ENCODE measurements at places on chromosomes 13 and 19.

- peak overlapping the region; percentile 19 for H3K27ac ChIP-seq
- no peaks in the 10 kb centered on the region for H3K27me3 ChIP-seq
- H3K4me1 ChIP-seq, result peaks cover 27% of the 10 kb centered on the region
- no peak overlapping the region for H3K4me3 ChIP-seq
- H3K36me3 ChIP-seq, result no peaks in the 10 kb centered on the region
Observed at GRCh38 chr19:47247308-47247990, 8.9 kb upstream of the CCDC9 start.

DNA sequence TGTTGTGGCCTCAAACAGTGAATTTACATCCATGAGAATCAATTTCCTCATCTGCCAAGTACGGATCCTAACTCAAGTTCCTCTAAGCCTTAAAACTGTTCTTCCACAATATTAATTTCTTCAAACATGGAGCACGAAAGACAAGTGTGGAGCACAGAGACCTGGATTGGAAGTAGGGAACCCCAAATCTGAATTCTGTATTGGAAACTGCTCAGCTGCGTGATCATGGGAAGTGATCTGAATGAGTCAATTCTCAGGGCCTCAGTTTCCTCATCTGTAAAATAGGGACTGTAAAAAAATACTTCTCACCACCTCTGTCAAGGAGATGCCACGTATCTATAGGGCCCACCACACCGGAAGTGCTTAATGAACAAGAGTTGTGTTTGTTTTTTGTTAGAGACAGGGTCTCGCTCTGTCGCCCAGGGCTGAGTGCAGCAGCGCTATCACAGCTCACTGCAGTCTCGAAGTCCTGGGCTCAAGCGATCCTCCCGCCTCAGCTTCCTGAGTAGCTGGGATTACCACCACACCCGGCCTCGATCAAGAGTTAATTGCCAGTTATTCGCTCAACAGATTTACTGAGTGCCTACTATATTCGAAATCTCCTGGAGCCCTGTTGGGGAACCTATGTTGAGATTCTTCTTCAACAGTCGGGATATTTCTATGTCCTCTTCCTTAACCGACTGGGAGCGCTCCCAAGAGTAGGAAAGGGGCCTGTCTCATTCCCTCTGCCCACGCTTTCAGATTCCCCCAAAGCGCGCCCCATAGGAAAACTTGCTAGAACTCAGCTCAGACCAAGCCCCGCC, 1.6 kb downstream of the SERTAD3 start:
- peak overlapping the region; percentile 99 for H3K4me3 ChIP-seq
- no peak for DNase-seq

GRCh38 chr19:3398900-3399278, 32.5 kb downstream of the NFIC start:
- no peak for DNase-seq
- no peak overlapping the region for H3K27ac ChIP-seq
- no peak overlapping the region for H3K4me3 ChIP-seq
- no peaks in the 10 kb centered on the region for H3K27me3 ChIP-seq

DNA sequence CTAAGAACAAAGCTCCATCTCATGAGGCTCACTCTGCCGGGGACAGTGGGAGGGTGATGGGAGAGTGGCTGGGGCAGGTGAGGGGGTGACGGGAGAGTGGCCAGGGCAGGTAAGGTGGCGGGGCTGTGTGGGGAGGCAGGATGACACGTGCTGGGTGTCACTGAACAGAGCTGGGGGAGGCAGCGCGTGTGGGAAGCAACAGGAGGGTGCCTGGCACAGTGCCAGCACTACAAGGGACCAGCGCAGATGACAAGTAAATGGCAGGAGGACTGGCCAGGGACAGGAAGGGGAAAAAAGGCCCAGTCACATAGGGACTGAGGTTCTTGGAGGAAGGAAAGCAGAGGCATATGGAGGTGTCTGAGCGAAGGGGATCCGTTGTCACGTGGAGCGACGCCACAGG, 129.9 kb downstream of the RNF17 start:
- H3K4me1 ChIP-seq, result peaks cover 8% of the 10 kb centered on the region
- H3K36me3 ChIP-seq, result peaks cover 11% of the 10 kb centered on the region
- no peak for DNase-seq
- no peak overlapping the region for H3K4me3 ChIP-seq
- no peak overlapping the region for H3K27ac ChIP-seq
- H3K27me3 ChIP-seq, result no peaks in the 10 kb centered on the region

DNA sequence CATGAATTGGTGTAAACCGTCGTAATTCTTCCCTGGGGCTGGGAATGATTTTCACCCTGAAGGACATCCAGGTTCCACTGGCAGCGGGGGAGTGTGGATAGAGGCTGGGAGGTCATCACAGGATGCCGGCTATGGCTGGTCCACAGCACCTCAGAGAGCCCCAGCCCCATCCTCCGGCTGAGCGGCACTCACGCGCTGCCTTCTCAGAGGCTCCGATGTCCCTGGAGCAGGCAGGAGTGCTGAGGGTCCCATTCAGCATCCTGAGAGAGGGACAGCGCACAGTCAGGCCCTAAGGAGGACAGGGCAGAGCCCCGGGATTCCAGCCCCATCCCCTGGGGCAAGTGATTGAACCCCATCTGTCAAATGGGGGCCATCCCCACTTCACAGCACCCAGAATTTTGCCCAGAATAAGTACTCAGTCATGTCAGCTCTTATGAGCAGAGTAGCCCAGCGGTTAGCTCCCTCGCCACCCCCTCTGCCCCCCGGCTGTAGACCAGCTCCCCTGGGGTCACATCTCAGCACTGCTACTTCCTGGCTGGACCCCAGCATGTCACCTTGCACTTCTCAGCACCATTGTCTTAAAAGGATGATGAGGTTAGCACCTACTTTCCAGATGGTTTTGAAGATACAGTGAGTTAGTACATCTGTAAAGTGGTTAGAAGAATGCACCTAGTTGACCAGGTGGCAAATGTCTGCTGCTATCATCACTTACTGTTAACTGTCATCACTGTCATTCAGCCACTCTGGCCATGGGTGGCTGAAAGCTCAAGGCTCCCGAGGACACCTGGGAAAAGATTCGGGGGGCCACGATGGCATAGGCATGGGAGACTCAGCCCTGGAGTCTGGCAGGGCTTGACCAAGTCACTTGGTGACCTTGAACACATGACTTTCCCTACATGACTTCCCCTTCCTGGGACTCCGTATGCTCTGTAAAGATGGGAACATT, 11.9 kb downstream of the GRAMD1A start:
- DNase-seq, result no peak
- peak overlapping the region; percentile 72 for H3K4me3 ChIP-seq
- peak overlapping the region; percentile 68 for H3K27ac ChIP-seq
- H3K4me1 ChIP-seq, result peaks cover 45% of the 10 kb centered on the region
- peaks cover 6% of the 10 kb centered on the region for H3K36me3 ChIP-seq

DNA sequence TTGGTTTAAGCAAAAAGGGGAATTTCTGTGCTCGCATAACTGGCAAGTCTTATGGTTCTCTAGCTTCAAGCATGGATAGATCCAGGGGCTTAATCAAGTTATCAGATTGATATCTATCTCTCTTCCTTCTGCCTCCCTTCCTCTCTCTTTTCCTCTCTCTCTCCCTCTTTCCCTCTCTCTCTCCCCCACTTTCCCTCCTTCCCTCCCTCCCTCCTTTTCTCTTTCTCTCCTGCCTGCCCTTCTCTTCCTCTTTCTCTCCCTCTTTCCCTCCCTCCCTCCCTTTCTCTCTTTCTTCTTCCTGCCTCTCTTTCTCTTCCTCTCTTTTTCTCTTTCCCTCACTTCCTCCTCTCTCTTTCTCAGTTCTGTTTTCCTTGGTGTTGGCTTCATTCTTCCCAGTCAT, 195.8 kb downstream of the HS6ST3 start:
- no peaks in the 10 kb centered on the region for H3K36me3 ChIP-seq
- no peak for DNase-seq
- H3K27ac ChIP-seq, result no peak overlapping the region
- no peaks in the 10 kb centered on the region for H3K4me1 ChIP-seq
- no peaks in the 10 kb centered on the region for H3K27me3 ChIP-seq

DNA sequence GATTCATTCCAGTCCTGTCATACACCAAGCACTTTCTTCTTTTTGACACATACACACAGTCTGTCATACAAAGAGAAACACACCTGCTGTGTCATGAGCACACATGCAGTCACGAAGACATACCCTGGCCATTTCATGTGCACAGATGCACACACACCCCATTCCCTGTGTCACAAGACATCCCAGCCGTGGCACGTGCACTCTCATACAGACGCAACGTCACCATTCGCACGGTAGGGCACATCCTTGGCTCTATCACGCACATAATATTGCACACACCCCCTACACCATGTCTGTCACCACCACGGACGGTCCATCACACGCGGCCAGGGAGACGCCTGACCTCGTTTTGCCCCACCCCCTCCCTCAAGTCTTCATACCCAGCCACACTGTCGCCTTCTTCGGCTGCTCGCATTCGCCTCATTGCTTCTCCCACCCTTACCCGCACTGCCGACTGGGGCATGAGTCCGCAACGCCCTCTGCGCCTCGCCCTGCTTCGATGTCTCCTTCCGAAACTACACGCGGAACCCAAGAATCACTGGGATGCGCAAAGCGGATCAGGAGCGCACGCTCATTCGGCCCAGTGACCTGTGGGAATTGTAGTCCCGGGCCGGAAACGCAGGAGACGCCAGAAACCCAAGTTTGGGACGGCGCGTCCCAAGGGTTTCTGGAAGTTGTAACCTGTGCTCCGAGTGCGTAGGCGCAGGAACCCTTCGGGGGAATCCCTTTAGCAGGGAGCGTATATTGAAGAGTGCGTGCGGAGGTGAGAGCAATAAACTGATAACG, 6.8 kb upstream of the ZNF283 start:
- no peak overlapping the region for H3K27ac ChIP-seq
- DNase-seq, result no peak
- H3K4me1 ChIP-seq, result peaks cover 9% of the 10 kb centered on the region

- no peaks in the 10 kb centered on the region for H3K36me3 ChIP-seq
- H3K4me3 ChIP-seq, result no peak overlapping the region
- no peaks in the 10 kb centered on the region for H3K4me1 ChIP-seq
Observed at GRCh38 chr13:28955264-28955966, 135.3 kb downstream of the MTUS2 start.

GRCh38 chr19:50505856-50506611, 5.0 kb downstream of the JOSD2 start:
- no peaks in the 10 kb centered on the region for H3K36me3 ChIP-seq
- H3K4me1 ChIP-seq, result peaks cover 14% of the 10 kb centered on the region
- no peak overlapping the region for H3K27ac ChIP-seq

- H3K36me3 ChIP-seq, result no peaks in the 10 kb centered on the region
- H3K27me3 ChIP-seq, result peaks cover 38% of the 10 kb centered on the region
- DNase-seq, result no peak
- H3K4me1 ChIP-seq, result peaks cover 10% of the 10 kb centered on the region
Observed at GRCh38 chr19:17602217-17602616, 46.8 kb downstream of the COLGALT1 start.

DNA sequence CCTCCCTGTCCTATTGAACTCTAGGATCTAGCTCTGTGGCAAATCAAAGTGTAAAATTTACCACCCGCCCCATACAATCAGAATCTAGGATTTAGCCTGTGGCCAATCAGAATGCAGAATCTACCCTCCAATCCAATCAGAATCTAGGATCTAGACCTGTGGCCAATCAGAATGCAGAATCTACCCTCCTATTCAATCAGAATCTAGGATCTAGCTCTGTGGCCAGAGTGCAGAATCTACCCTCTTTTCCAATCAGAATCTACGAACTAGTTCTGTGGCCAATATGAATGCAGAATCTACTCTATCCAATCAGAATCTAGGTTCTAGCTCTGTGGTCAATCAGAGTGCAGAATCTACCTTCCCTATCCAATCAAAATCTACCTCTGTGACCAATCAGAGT, 25.8 kb downstream of the PRKD2 start:
- H3K4me3 ChIP-seq, result no peak overlapping the region
- no peak for DNase-seq

- H3K27me3 ChIP-seq, result no peaks in the 10 kb centered on the region
- H3K4me1 ChIP-seq, result peaks cover 11% of the 10 kb centered on the region
- peaks cover 9% of the 10 kb centered on the region for H3K36me3 ChIP-seq
Observed at GRCh38 chr13:19838865-19839275, 24.6 kb downstream of the ZMYM5 start.

DNA sequence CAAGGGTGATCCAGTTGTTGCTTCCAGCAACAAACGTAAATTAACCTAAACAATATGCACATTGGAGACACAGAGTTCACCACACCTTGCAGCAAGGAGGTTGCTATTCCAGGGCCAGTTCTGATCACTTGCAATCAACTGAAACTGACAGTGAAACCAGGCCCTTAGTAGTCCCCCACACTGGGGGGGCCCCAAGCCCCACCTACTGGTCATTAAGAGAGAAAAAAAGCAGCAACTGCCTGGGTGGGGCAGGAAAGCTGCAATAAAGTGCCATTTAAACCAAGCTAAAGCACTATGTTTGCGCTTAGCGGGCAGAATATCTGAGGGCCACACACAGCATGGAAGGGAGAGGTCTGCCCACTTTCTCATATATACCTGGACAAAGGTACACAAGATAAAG, 51.5 kb downstream of the ATP7B start:
- peaks cover 11% of the 10 kb centered on the region for H3K4me1 ChIP-seq
- H3K36me3 ChIP-seq, result no peaks in the 10 kb centered on the region
- H3K4me3 ChIP-seq, result no peak overlapping the region

DNA sequence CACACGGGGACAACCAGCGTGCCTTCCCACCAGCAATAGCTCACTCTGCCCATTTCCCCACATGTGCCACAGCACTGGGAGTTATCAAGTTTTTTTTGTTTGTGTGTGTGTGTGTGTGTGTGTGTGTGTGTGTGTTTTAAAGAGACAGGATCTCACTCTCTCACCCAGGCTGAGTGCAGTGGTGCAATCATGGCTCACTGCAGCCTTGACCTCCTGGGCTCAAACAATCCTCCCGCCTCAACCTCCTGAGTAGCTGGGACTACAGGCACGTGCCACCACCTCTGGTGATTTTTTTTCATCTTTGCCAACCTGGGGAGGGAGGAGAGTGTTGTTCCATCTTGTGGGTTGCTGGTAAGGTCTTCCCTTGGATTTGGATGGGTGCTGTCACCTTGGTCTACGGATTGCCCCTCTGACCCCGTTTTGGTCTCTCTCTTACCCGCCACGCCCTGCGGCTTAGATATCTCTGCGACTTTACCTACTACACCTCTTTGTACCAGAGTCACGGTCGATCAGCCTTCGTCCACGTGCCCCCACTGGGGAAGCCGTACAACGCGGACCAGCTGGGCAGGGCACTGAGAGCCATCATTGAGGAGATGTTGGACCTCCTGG, 22.6 kb downstream of the PGPEP1 start:
- peaks cover 19% of the 10 kb centered on the region for H3K4me1 ChIP-seq
- H3K27ac ChIP-seq, result no peak overlapping the region
- H3K27me3 ChIP-seq, result no peaks in the 10 kb centered on the region
- DNase-seq, result no peak
- H3K36me3 ChIP-seq, result peaks cover 6% of the 10 kb centered on the region

DNA sequence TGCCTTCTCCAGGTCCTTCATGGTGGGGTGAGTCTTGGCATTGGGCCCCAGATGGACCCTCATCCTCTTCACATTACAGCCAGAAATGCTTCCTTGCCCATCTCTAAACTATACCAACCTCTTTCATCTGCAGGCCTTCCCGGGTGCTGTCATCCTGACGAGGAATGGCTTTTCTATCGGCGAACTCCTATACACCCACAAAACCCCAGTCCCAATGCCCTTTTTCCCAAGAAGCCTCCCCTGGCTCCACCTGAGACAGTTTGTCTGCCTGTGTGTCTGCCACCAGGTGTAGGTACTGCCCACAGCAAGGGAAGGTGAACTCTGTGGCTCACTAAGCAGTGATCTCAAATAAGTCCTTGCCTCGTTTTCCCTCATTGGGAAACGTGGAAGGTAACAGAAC, 55.3 kb downstream of the PTPRS start:
- no peaks in the 10 kb centered on the region for H3K27me3 ChIP-seq
- H3K27ac ChIP-seq, result no peak overlapping the region
- no peak overlapping the region for H3K4me3 ChIP-seq
- H3K36me3 ChIP-seq, result no peaks in the 10 kb centered on the region
- DNase-seq, result no peak
- H3K4me1 ChIP-seq, result peaks cover 4% of the 10 kb centered on the region

All from natural killer cell treated with Interleukin-12 subunit alpha and Interleukin-12 subunit beta and Interleukin-15 and Interleukin-18, amount 100 ng/mL, for 72 hours (primary cell).